Activated naive CD8-positive, alpha-beta T cell treated with anti-CD3 and anti-CD28 coated beads for 36 hours (primary cell): ENCODE measurements at places on chromosomes 6 and 20.
A peak's percentile ranks its signal among the peaks of the same experiment; 100 is the strongest.

DNA sequence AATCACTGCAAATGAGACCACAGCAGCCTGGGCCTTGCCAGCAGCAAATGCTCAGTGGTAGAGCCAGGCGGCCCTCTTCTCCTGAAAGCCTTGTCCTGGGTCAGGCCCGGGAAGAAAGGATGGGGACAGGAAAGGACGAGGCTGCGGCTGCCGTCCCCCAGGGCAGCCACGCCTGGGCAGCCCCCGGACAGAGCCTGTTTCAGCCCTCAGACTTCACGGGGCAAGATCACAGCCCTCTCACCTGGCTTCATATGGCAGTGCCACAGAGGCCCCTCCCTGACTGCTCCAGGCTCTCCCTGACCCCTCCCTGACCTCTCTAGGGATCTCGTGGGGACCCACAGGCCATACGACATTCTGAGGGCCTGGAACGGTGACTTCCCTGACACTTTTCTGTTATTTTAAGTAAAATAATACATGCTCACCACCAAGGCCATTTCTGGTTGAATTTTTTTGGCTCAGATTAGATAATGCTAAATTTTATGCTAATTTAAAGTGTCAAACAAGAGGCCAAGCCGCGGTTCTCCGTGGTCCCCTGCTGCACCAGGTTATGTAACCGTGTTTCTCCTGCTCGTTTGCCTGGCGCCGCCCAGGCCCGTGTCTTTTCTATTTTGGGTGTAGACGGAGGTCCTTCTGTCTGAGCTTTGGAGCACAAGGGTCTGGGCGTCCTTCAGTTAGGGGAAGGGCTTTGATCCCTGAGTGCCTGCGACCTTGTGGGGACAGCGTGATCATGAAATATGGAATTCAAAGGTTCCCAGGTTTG lies 59.9 kb upstream of the BHLHE23 start:
- no peak for DNase-seq

- DNase-seq, result no peak
Measured at GRCh38 chr6:164693944-164694343, 615.5 kb downstream of the C6orf118 start.

DNA sequence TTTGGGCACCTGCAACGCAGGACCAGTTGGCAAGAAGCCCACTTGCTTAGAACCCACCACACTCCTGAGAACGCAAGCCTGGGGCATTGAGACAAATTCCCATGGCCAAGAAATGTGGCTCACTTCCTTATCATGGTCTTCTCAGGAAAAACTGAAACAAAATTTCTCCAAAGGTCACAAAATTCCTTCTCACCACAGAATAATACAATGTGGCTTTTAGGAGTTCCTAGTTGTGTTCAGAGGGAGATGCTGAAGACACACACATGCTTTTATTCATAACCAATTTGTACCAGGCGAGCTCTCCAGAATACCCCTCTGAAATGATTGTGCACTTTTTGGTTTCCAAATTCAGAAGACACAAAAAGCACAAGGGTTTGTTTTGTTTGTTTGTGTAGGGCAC lies 31.6 kb downstream of the ADTRP start:
- DNase-seq, result no peak

- no peak for DNase-seq
Measured at GRCh38 chr6:110408901-110409300, 6.5 kb downstream of the DDO start.

DNA sequence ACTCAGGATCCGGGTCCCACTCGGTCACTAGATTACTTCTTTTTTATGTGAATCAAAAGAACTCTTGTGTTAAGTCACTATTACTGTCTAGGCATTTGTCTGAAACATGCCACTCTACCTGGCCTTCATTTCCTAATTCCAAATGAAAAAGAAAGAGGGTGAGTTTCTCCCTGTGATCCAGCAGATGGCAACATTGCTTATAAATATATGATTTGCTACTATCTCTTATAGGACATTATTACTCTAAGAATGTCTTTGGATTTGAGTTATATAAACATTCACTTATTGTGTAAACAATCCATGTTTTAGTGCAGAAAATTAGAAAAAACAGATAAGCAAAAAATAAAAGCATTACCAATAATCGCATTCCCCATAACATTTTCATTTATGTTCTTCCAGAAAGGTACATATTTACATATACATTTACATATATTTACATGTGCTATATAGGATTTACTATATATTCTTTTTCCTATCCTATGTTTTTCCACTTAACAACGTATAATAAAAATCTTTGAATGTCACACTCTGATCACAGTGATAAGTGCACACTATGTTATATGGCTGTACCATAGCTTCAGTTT lies 66.9 kb downstream of the FAXC start:
- DNase-seq, result no peak

- DNase-seq, result peak; percentile 73
Measured at GRCh38 chr6:45419571-45420082, 41.9 kb upstream of the SUPT3H start.
